Ecto neural progenitor cell (in vitro differentiated cells): ENCODE measurements at places on chromosomes 3 and 15.
A peak's percentile ranks its signal among the peaks of the same experiment; 100 is the strongest.

DNA sequence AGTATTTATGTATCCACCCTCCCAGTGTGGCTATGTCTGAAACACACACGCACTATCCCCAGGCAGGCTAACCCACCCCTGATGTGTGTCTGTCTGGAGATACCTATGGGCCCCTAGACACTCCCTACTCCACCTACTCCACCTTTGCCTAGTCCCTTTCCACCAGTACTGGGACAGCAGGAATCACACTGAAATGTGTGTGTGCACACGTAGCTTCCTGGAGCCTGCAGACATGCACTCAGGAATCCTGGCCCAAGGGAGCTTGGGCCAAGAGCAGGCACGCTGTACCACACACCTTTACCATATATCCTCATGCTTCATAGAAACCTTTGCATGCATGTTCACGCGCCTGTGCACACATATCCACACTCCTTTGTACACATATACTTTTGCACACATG lies 6.9 kb upstream of the PTH1R start:
- no peak for DNase-seq

GRCh38 chr15:68730471-68730919 lies 90.2 kb downstream of the ANP32A start:
- no peak for DNase-seq

DNA sequence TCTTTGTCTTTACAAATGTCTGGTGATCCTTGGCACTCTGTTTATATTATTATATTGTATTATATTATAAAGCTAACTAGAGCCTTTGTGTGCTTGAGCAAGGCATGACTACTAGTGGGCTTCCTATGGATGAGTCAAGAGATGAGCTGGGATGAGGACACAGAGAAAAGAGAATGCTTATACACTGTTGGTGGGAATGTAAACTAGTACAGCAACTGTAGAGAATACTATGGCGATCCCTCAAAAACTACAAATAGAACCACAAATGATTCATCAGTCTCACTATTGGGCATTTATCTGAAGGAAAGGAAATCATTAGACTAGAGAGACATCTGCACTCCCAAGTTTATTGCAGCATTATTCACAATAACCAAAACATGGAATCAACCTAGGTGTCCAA lies 40.8 kb upstream of the MED12L start:
- DNase-seq = no peak

- no peak for DNase-seq
These were observed 6.0 kb downstream of the FAM43A start for GRCh38 chr3:194691481-194692283.

GRCh38 chr3:111714305-111714704 lies 119.2 kb upstream of the ZBED2 start:
- no peak for DNase-seq

DNA sequence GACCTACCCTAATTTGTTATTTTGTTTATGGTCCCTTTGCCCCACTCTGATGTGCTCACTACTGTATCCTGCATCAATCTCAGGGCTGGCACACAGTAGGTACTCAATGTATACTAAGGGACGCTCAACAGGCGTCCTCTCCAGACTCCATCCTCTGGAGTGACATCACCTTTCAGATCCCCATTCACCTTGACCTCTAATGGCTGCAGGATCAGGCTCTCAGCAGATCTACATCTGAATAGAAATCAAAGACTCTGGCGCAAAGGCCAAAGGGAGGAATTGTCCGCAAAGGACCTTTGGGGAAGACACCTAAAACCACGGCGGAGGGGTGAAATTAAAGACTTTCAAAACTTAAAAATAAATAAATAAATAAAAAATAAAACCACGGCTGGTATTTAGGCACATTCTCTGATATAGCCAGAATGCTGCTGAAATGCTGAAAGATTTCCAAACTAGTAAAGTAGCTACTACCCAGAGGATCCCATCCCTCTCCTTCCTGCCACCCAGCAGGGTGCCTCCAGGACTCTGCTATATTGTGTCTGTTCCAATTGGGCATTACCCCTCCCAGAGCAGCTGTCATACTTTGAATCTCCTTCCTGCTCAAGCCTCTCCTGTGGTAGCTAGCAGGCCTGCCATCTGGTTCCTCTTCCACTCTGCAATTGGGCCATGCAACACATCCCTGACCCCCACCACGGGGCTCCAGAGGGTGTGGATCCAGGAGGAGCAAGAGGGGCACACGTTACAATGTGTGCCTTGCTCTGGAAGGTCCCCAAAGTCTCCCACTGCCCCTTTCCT lies 6.1 kb downstream of the SHF start:
- no peak for DNase-seq

DNA sequence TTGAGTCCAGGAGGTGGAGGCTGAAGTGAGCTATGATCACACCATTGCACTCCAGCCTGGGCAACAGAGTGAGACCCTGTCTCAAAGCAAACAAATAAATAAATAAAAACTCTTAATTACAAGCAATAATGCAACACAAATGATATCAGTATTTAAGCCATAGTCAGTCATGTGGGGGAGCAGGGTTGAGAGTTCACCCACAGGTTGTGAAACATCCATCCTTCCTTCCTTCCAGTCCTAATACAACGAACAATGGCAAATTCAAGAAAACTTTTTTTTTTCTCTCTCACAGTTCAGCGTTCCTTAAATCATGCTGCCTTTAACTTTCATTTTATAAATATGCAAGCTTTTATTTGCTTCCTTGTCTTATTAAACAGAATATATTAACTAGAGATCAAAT lies 24.1 kb downstream of the ZNF592 start:
- no peak for DNase-seq

DNA sequence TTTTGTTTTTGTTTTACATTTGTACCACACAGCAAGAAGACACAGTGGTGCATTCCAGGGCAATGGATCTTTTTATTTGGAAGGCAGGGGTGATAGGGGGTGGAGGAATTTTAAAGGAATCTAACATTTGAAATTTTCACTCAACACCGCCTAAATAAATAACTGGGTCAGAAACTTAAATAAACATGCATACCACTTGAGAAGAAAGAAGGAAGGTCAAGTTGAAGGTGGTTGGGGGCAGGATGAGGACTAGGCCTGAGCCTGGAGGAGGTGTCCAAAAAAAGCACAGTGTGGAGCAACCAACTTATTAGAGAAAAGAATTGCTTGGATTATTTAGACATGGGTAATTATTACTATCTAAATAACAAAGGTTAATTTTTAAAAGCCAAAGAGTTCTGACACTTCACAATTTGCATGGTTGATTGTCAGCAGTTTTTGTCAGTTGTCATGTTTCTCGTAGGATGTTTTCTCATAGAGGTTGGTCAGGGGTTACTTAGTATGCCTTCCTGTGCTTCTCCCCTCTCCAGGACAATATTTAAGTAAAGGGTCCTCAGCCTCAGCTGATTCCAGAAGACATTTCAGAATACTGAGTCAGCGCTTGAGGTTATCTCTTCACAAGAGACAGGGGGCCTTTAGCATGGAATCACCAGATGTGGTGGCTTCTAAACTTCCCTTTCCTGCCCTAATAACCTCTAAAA lies 173.7 kb upstream of the SLC2A2 start:
- no peak for DNase-seq

GRCh38 chr15:58058729-58059128 lies 6.8 kb downstream of the ALDH1A2 start:
- DNase-seq = no peak

DNA sequence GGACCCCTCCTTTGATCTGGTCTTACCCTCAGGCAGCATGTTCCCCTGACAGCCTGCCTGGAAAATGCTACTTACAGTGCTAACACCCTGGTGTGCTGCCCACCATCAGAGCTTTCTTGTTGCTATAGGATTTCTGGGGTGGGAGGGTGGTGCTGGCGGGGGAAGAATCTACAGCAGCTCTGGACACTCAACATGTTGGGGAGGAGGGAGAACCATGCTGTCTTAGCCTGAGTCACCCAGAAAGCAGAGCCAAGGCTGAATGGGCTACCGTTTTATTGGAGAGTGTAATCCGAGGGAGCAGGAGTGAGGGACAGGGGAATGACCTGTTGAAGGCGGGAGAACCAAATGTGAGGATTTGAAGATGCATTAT lies 45.6 kb downstream of the MFSD1 start:
- no peak for DNase-seq

- DNase-seq = peak; percentile 67
These were observed at the start of gene ISLR2 for GRCh38 chr15:74130155-74130848. ISLR2 (plus strand) TSS chr15:74130586; CDS start chr15:74132755, 2,169 bp downstream.

DNA sequence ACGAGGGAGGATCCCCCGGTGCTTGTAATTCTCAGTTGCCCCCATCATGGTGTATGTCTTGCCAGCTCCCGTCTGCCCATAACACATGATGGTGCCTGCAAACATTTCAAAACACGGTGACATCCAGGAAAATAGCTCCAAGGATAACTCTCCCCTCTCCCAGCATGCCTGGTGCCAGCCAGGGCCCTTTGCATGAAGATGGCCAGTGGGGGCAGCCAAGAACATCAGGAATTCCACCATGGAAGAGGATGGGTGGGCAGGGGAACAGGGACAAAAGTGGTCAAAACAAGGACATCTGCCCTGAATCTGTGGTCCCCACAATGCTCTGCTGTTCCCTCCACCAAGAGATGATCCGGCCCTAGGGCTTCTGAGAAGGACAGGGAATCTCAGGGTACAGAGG lies 9.0 kb downstream of the KIF9 start:
- no peak for DNase-seq

- DNase-seq = no peak
These were observed 31.0 kb downstream of the CPA3 start for GRCh38 chr3:148896062-148896461.

DNA sequence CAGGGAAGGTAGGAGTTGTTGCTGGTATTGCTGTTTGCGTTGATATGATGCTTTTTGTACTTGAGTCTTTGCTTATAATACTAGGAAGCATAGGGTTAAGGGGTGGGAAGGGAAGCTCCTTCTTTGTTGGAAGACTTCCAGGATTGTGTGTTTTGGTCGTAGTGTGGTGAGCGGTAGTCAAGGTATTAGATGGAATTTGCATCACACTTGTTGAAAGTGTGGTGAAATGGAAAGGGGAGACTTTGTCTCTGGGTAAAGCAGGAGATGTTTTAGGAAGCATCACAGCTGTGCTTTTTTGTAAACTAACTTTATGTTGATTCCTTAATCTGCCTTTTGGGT lies 14.9 kb downstream of the IGSF10 start:
- DNase-seq = no peak

GRCh38 chr3:126051741-126052140 lies 32.2 kb downstream of the SLC41A3 start:
- no peak for DNase-seq

- no peak for DNase-seq
These were observed 89.9 kb upstream of the MITF start for GRCh38 chr3:69649120-69650065.

DNA sequence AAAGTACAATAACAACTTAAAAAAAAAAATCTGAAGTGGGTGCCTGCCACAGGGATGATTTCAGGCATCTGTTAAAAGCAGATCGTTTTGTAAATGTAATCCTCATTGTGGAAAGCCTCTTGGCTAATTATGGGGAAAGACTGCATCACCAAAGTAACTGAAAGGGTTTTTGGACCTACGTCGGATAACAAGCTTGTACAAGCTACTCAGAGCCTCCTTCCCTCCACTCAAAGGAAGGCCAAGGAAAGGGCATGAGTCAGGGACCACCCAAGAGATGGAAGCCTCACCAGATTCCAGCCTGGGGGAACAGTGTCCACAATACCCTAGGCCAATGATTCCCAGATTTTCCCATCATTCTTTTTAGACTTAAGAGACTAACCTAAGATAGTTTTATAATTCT lies 84.3 kb downstream of the ATP1B3 start:
- DNase-seq = no peak

GRCh38 chr3:177557548-177557947 lies 360.3 kb upstream of the TBL1XR1 start:
- no peak for DNase-seq
